CD4-positive, CD25-positive, alpha-beta regulatory T cell (primary cell): ENCODE measurements at places on chromosomes 2 and 18.

- no peaks in the 10 kb centered on the region for H3K27me3 ChIP-seq
- peaks cover 27% of the 10 kb centered on the region for H3K36me3 ChIP-seq
- H3K4me3 ChIP-seq: no peak overlapping the region
- no peak for DNase-seq
These were observed 402.8 kb downstream of the ARHGAP15 start for GRCh38 chr2:143532061-143532460.

DNA sequence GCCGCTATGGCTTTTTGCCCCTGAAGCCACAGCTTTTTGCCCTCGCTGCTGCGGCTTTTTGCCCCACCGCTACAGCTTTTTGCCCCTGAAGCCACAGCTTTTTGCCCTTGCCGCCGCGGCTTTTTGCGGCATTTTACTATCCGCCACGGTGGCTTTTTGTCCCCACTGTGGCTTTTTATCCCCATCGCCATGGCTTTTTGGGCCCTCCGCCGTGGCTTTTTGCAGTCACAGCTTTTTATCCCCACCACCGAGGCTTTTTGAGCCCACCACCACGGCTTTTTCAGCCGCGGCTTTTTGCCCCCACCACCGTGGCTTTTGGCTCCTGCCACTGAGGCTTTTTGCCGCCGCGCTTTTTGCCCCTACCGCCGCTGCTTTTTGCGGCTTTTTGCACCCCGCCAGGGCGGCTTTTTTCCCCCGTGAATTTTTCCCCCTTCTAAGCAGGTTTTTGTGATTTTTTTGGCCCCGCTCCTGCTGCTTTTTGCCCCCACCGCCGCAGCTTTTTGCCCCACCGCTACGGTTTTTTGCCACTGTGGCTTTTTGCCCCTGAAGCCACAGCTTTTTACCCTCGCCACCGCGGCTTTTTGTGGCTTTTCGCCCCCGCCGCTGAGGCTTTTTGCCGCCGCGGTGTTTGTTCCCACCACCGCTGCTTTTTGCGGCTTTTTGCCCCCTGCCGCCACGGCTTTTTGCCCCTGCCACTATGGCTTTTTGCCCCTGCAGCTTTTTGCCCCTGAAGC lies 2797.2 kb upstream of the TEKT4 start:
- DNase-seq: no peak
- H3K27me3 ChIP-seq: no peaks in the 10 kb centered on the region
- no peak overlapping the region for H3K4me3 ChIP-seq
- no peaks in the 10 kb centered on the region for H3K4me1 ChIP-seq

- no peaks in the 10 kb centered on the region for H3K4me1 ChIP-seq
- H3K4me3 ChIP-seq: no peak overlapping the region
- DNase-seq: no peak
- H3K27me3 ChIP-seq: no peaks in the 10 kb centered on the region
- no peaks in the 10 kb centered on the region for H3K36me3 ChIP-seq
These were observed 30.2 kb downstream of the ITGB1BP1 start for GRCh38 chr2:9392898-9393765.

DNA sequence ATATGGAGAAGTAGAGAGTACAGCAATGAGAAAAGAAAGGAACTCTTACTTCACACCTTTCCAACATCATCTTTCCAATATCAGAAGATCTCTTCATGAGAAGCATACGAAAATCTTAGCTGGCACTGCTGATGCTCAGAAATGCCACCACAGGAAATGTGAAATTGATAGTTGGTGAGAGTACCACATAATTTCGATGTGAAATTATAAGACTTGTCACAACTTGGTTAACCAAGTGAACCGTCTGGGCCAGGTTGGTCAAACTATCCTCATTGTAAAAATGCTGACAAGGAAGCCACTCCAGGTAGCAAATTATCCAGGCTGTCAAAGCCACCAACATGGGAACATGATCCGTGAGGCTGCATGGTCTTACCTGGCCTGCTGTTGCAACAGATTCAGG lies 66.5 kb downstream of the EPG5 start:
- DNase-seq: no peak
- H3K4me1 ChIP-seq: no peaks in the 10 kb centered on the region
- no peak overlapping the region for H3K4me3 ChIP-seq

DNA sequence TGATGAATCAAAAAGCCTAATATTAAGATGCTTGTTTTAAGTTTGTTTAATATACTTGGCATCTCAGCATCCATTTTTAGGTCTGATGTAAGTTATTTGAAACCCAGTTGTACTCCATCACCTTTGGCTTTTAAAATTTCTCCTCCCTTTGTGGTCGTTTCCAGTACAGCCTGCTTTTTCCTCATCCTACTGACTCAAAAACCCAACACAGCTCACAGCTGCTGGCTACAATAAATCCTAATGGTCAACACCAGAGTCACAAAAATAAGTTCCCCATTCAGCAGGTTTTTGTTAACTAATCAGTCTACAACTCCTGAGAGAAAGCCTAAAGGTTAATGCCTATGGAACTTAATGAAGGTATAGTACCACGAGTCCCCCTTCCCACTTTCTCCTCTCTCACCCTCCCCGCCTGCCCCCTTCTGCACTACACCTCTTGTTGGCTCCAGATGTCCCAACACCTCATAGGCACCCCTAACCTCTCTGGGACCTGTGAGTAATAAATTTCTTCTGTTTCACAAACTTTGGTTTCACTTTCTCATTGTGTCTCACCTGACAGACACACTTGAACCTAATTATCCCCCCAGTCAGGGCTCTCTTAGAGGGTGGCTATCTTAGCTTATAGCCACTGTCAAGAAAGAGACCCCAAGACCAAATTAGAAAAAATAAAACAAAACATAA lies 148.6 kb downstream of the GALNT1 start:
- DNase-seq: no peak
- no peaks in the 10 kb centered on the region for H3K4me1 ChIP-seq
- H3K27me3 ChIP-seq: no peaks in the 10 kb centered on the region
- no peaks in the 10 kb centered on the region for H3K36me3 ChIP-seq
- H3K4me3 ChIP-seq: no peak overlapping the region
- H3K27ac ChIP-seq: no peak overlapping the region

DNA sequence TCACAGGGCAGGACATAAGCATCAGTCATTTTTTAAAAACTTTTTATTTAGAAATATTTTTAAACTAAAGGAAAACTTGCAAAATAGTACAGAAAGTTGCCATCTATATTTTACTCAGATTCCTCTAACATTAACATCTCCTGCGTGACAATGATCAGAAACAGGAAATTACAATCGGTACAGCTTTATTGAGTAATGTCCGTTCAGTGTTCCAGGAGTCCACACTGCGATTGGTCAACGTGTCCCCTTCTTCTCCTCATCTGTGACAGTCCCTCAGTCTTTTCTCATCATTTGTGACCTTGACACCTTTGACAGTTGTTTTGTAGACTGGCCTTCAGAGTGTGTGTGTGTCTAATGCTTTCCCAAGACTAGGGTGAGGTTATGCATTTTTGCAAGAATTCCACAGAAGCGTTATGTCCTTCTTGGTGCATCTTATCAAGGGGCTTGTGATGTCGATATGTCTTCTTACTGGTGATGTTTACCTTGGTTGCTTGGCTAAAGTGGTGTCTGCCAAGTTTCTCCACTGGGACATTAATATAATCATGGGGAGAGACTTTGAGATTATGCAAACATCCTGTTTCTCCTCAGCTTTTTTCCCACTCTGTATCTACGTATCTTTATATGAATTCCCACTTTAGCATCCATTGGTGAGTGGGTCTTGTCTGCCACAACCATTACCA lies 21.4 kb upstream of the TMEM177 start:
- H3K4me3 ChIP-seq: no peak overlapping the region
- no peaks in the 10 kb centered on the region for H3K36me3 ChIP-seq
- no peak overlapping the region for H3K27ac ChIP-seq
- H3K4me1 ChIP-seq: no peaks in the 10 kb centered on the region

- H3K27me3 ChIP-seq: no peaks in the 10 kb centered on the region
- H3K27ac ChIP-seq: no peak overlapping the region
- H3K4me3 ChIP-seq: no peak overlapping the region
- peaks cover 21% of the 10 kb centered on the region for H3K4me1 ChIP-seq
- no peaks in the 10 kb centered on the region for H3K36me3 ChIP-seq
- no peak for DNase-seq
These were observed 17.2 kb downstream of the GPC1 start for GRCh38 chr2:240452462-240453256.

DNA sequence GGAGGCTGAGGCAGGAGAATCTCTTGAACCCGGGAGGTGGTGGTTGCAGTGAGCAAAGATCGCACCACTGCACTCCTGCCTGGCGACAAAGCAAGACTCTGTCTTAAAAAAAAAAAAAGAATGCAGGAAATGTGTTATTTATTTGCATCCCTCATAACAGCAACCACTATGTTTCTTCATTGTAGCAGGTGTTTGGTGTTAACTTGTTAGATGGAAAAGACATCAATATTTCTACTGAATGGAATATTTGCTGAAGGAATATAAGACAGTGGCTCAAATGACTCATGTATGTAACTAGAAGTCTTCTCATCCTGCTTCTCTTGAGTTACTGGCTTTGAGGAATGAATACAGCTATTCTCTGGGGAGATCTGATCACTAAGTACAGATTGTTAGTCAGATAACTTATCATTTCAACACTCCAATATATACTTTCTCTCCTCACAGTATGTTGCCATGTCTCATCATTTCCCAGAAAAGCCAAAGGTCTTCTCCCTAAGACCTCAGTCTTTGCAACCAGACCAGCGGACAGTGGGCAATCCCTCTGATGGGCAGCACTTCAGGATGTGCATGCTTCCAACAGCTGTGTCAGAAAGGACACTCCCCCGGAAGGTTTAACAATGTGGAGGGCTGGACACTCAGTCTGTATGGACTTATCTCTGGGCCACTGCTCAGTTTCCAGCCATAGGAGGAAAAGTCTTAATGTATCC lies 104.4 kb upstream of the STK17B start:
- H3K4me1 ChIP-seq: peaks cover 34% of the 10 kb centered on the region
- H3K4me3 ChIP-seq: peak overlapping the region; percentile 75
- H3K27me3 ChIP-seq: no peaks in the 10 kb centered on the region
- H3K27ac ChIP-seq: peak overlapping the region; percentile 64

GRCh38 chr18:55407191-55407590 lies 180.8 kb downstream of the TCF4 start:
- H3K4me1 ChIP-seq: no peaks in the 10 kb centered on the region
- no peak overlapping the region for H3K27ac ChIP-seq
- H3K36me3 ChIP-seq: no peaks in the 10 kb centered on the region
- no peak overlapping the region for H3K4me3 ChIP-seq
- no peaks in the 10 kb centered on the region for H3K27me3 ChIP-seq
- DNase-seq: no peak

GRCh38 chr18:29711932-29712331 lies 1330.6 kb downstream of the DSC3 start:
- no peaks in the 10 kb centered on the region for H3K4me1 ChIP-seq
- H3K27ac ChIP-seq: no peak overlapping the region
- no peaks in the 10 kb centered on the region for H3K36me3 ChIP-seq
- no peak for DNase-seq

DNA sequence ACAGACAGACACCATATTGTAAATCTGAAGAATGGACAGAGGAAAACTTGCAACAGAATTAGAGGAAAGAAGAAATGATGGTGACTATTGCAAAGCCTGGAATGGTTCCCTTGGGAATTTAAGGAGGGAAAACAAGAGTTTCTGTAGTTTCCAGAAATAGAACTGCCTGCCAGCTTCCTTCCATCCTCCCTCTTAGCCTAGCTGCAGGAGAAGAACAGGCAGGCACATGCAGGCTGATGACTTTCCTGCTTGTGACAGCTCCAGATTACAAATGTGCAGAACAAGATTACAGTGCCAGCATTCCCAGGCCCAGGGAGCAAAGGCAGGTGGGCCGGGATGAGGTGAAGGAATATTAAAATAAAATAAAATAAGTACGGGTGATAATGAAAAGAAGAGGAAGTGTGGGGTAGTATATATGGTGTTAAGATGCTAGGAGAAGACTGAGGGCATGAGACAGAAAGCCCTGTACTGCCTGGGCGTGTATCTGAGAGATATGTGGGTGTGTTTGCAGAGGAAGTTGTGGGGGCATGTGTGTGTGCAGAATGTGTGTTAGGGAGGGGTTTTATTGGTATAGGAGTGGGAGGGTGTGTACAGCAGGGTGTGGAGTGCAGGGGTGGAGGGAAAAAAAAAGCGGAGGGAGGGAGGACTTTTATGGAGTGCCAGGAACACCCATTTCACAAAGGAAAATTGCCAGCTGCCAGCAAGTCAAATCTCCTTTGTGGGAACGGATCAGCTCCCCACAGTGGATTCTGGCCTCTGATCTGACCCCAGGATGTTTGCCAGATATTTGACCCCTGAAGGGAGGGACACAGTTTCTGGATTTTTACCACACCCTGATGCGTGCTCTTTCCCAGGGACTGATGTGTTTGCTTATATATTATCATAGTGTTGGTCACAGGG lies 43.9 kb upstream of the NEMP2 start:
- no peak overlapping the region for H3K4me3 ChIP-seq
- no peak for DNase-seq
- no peak overlapping the region for H3K27ac ChIP-seq
- peaks cover 14% of the 10 kb centered on the region for H3K4me1 ChIP-seq

GRCh38 chr2:10557506-10558265 lies 109.6 kb upstream of the ODC1 start:
- no peak overlapping the region for H3K4me3 ChIP-seq
- no peak overlapping the region for H3K27ac ChIP-seq
- H3K36me3 ChIP-seq: no peaks in the 10 kb centered on the region
- no peaks in the 10 kb centered on the region for H3K27me3 ChIP-seq
- no peak for DNase-seq

DNA sequence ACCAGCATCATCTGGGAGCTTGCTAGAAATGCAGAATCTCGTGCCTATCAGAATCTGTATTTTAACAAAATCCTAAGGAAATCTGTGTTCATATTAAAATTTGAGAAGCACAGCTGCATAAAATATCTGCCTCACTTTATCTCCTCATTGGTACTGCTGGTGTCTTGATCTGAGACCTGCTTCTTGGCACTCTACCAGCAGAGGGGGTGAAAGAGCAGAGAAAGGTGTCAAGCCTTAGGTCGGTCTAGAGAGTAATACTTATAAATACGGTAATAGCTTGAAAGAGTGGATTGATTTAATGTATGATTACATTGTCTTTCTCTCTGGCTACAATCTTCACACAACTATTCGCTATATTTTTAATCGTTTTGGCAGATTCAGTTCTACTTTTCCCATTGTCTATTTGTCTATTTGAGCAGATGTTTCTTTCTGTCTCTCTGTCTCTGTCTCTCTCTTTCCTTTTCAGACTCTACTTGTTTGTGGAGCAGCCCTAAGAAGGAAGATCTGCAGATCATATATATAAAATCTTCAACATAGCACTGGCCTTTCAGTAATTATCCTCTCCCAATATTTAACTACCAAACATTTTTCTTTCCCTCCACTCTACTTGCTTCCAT lies 1.7 kb upstream of the GCG start:
- H3K4me3 ChIP-seq: peak overlapping the region; percentile 46
- no peak overlapping the region for H3K27ac ChIP-seq
- peak; percentile 58 for DNase-seq
- no peaks in the 10 kb centered on the region for H3K4me1 ChIP-seq

DNA sequence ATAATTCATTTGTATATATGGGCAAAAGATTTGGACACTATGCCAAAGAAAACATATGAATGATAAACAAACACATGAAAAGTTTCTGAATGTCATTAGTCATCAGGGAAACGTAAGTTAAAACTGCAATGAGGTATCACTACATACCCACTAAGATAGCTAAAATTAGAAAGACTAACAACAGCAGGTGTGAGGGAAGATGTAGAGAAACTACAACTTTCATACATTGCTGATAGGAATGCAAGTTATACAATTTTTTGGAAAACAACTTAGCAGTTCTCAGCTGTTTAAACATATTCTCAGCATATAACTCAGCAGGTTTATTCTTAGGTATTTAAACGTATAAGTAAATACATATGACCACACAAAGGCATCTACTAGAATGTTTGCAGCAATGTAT lies 563.5 kb upstream of the KLHL29 start:
- H3K36me3 ChIP-seq: no peaks in the 10 kb centered on the region
- no peaks in the 10 kb centered on the region for H3K27me3 ChIP-seq
- no peak overlapping the region for H3K27ac ChIP-seq

- DNase-seq: no peak
- no peak overlapping the region for H3K4me3 ChIP-seq
- no peak overlapping the region for H3K27ac ChIP-seq
These were observed 141.4 kb downstream of the CAPN13 start for GRCh38 chr2:30665761-30666265.
